ENCODE measurements at places on chromosomes 7 and 10.

- DNase-seq: no peak
- H3K27me3 ChIP-seq: no peaks in the 10 kb centered on the region
- H3K36me3 ChIP-seq: no peaks in the 10 kb centered on the region
- no peak overlapping the region for H3K27ac ChIP-seq
These were observed 252.7 kb upstream of the MBL2 start for GRCh38 chr10:53025172-53025711.

- peaks cover 48% of the 10 kb centered on the region for H3K27me3 ChIP-seq
- no peak overlapping the region for H3K4me3 ChIP-seq
- H3K4me1 ChIP-seq: peaks cover 2% of the 10 kb centered on the region
- H3K36me3 ChIP-seq: peaks cover 4% of the 10 kb centered on the region
These were observed 183.6 kb downstream of the TCF7L2 start for GRCh38 chr10:113133497-113134115.

GRCh38 chr7:90931986-90932916 lies 332.0 kb upstream of the FZD1 start:
- H3K27ac ChIP-seq: no peak overlapping the region
- H3K27me3 ChIP-seq: no peaks in the 10 kb centered on the region
- no peak overlapping the region for H3K4me3 ChIP-seq
- no peaks in the 10 kb centered on the region for H3K4me1 ChIP-seq
- DNase-seq: no peak

DNA sequence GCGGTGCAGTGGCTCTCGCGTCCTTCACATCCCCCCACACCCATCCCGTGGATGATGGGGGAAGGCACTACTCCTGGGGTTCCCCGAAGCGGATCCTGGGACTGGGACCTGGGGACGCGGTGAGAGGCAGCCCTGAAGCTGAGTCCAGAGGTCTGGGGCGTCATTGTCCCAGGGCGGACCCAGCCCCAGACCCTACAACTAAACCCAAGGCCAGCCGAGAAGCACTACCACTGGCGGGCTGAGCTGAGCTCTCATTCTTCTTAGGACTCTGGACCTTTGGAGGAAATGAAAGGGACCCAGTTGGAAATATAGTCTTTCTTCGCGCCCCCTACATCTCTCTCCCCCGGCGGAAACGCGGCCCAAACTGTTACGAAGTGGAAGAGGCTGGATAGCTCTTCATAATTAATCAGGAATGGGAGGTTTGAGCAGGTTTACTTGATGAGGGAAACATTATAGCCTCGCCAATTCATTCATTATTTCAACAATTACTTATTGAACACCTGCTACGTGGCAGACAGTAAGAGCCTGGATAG lies 389 bp upstream of the FBXL15 start:
- H3K4me3 ChIP-seq: peak overlapping the region; percentile 98
- no peak for DNase-seq
- peaks cover 27% of the 10 kb centered on the region for H3K27me3 ChIP-seq
- peak overlapping the region; percentile 60 for H3K27ac ChIP-seq
- H3K4me1 ChIP-seq: peaks cover 20% of the 10 kb centered on the region
- peaks cover 5% of the 10 kb centered on the region for H3K36me3 ChIP-seq

GRCh38 chr10:110546499-110547110 lies 20.9 kb upstream of the SMC3 start:
- H3K4me1 ChIP-seq: peaks cover 6% of the 10 kb centered on the region
- no peak overlapping the region for H3K4me3 ChIP-seq
- H3K36me3 ChIP-seq: no peaks in the 10 kb centered on the region
- H3K27ac ChIP-seq: peak overlapping the region; percentile 67

GRCh38 chr7:144407266-144407931 lies 3.9 kb upstream of the NOBOX start:
- no peak overlapping the region for H3K27ac ChIP-seq
- H3K36me3 ChIP-seq: no peaks in the 10 kb centered on the region
- H3K27me3 ChIP-seq: peaks cover 57% of the 10 kb centered on the region

DNA sequence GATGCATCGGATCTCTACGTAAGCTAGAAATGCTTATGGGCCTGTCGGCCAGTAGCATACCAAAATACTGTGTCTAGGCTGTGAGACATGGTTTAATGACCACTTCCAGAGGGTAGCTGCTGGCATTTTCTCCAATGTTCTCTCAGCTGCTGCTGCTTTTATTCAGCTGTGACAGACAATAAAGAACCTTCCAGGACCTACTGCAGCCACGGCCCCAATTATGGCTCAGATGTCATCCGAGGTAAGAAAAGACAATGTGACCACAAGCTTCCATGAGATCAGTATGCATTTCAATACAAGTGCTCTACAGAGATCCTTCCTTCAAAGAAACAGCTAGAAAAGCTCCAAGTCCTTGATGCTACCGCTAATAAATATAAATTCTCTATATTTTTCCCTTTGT lies 256.2 kb downstream of the SDHAF3 start:
- no peaks in the 10 kb centered on the region for H3K27me3 ChIP-seq
- no peak for DNase-seq
- no peaks in the 10 kb centered on the region for H3K4me1 ChIP-seq
- H3K36me3 ChIP-seq: no peaks in the 10 kb centered on the region

DNA sequence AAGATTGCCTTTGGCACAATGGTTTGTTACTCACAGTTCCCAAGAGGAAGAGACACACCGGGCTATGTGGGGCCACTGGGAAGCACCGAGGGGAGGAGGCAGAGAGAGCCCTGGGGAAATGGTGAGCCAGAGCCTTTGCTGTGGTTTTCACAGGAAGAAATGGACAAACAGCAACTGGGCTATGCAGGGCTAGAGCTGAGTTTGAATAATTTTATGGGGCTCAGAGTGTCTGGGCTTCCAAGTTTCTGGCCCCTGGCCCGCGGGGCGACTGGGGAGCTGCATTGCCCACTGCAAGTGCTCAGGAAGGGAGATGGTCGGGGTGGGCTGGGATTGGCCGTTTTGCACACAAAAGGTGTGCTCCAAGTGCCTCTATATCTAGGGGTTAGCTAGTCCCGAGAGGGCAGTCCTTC lies 92.6 kb downstream of the CHST15 start:
- no peaks in the 10 kb centered on the region for H3K36me3 ChIP-seq
- H3K4me3 ChIP-seq: no peak overlapping the region
- no peak for DNase-seq
- peaks cover 30% of the 10 kb centered on the region for H3K27me3 ChIP-seq
- H3K27ac ChIP-seq: no peak overlapping the region

DNA sequence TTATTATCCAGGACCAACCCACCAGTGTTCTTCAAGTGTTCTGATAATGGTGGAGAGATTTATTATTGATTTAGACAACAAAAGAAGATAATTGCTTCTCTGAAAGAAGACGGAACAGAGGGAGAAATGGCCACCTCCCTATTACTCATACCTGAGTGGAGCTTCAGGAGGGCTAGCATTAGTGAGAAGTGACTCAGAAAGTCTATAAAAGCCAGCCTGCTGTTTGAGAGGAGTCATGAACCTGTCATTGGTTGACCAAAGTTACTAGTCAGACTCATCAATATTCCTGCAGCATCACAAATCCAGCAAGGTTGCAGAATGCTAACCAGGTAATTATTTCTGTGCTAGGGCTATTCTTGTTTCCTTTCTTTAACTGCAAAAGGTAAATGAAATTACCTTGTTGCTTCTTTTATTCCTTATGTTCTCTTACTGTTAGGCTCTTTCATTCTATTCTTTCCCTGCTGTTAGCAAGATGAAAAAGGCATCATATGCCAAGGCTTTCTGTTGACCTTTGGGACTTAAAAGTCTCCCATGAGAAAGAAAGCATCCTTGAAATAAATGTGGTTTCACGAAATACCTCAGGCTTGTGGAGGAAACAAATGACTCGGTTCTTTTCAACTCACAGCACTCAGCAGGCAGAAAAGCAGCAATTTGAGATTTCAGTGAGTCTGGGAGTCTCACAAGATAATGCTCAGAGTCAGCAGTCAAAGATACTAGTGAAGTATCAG lies 256.4 kb upstream of the PHYHIPL start:
- DNase-seq: no peak
- no peak overlapping the region for H3K4me3 ChIP-seq
- no peak overlapping the region for H3K27ac ChIP-seq
- no peaks in the 10 kb centered on the region for H3K36me3 ChIP-seq
- H3K27me3 ChIP-seq: peaks cover 12% of the 10 kb centered on the region
- H3K4me1 ChIP-seq: no peaks in the 10 kb centered on the region

DNA sequence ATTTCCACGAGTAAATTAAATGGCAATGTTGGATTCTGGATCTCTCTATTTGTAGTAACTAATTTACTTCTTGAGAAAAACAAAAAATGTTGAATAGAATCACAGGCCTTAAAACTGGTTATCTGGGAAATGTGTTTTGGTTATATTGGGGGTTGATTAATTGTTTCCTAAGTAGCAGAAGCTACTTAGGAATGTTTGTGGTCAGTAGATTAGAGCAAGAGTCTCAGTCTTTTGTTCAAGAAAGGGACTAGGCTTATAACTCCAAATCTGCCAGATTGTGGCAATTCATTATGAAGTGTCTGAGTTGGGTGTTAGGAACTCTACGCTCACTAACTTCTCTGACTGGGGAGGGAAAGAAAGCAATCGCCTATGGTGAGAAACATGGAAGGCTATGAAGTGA lies 244.3 kb upstream of the PHYHIPL start:
- H3K27me3 ChIP-seq: peaks cover 8% of the 10 kb centered on the region
- no peak overlapping the region for H3K27ac ChIP-seq
- H3K36me3 ChIP-seq: no peaks in the 10 kb centered on the region
- H3K4me1 ChIP-seq: no peaks in the 10 kb centered on the region
- no peak overlapping the region for H3K4me3 ChIP-seq

DNA sequence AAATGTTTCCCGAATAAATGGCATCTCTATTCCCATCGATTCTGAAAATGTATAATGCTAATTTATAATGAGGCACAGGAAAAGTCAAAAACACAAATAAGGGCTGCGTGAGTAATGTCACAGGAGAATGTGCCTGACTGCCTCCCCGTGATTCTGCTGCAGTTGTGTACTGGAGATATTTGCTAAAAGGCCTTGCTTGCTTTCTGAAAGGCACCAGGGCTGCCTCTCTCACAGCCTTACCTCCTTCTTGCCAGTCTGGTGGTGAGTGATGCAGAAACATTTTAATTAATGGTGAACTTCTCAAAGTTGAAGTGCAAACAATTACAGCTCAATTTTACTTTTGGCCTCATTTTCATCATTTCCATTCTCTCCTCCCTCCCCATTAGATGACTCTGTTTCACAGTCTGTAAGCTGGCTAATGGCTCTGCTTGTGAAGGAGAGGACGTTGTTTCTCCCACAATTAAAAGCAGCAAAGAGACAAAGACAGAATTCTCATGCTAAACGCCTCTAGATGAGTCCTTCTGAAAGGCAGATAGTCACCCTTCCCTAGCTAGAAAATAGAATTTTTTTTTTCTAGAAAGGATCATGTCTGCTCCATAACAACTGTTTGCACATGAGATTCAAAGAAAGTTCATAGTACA lies 377.6 kb downstream of the MDFIC start:
- no peak for DNase-seq
- H3K27ac ChIP-seq: no peak overlapping the region
- no peaks in the 10 kb centered on the region for H3K36me3 ChIP-seq
- no peaks in the 10 kb centered on the region for H3K4me1 ChIP-seq

DNA sequence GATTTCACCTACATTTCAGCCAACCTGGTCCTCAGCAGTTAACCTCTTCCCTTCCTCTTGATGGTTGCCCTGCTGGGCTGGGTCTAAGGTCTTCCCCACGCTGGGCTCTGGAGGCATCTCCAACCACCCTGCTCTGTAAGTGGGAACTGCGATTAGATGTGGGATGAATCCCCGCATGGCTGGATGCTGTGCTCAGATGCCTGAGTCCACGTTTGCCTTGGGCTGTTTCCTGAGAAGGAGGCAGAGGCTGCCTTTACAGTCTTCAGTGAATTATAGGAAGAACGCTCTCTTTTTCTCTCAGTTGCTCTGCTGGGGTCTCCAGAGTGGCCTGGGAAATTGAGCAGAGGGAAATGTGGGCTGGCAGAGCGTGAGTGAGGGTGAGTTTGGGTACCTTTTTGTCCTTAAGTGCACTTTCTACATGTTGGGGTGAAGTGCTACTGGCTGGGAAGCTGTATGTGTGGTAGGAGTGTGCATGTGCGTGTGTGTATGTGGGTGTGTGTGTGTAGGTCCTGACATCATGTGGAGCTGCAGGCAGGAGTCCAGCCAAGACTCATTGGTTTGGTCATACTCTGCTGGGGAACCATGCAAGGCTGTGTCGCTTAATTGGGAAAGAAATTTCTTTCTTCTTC lies 1.5 kb downstream of the GIMAP8 start:
- H3K4me3 ChIP-seq: peak overlapping the region; percentile 100
- H3K4me1 ChIP-seq: peaks cover 52% of the 10 kb centered on the region
- no peaks in the 10 kb centered on the region for H3K27me3 ChIP-seq
- peak overlapping the region; percentile 100 for H3K27ac ChIP-seq
- peaks cover 13% of the 10 kb centered on the region for H3K36me3 ChIP-seq

DNA sequence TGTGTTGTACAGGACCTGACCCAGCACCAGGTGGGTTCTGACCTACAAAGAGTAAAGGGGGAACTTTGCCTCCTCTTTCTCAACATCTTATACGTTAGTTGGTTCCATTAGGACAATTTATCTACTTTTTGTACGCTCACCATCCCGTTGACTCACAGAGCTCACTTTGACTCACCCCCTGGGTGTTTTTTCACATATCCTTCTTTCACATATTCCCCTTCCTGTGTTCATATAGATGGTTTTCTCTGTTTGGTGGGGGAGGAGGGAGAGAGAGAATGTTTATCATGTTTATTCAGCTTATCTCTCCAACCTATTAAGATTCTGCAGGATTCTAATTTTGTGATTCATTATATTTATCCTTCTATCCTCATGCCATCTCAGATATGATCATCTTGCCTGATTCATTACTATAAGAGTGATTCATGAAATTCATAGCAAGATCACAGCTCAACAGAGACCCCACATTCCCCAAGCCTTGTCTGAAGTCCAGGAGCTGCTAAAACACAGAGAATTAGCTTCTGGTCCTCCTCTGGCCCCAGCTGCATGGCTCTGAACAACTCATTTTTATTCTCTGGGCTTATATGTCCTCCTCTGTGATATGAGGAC lies 37.2 kb downstream of the PRSS2 start:
- DNase-seq: no peak
- H3K36me3 ChIP-seq: peaks cover 5% of the 10 kb centered on the region
- peaks cover 91% of the 10 kb centered on the region for H3K4me1 ChIP-seq
- peak overlapping the region; percentile 100 for H3K27ac ChIP-seq
- H3K4me3 ChIP-seq: peak overlapping the region; percentile 91
- H3K27me3 ChIP-seq: no peaks in the 10 kb centered on the region

GRCh38 chr7:24946467-24946866 lies 33.5 kb downstream of the OSBPL3 start:
- DNase-seq: no peak
- peaks cover 2% of the 10 kb centered on the region for H3K36me3 ChIP-seq
- H3K27me3 ChIP-seq: no peaks in the 10 kb centered on the region
- no peak overlapping the region for H3K27ac ChIP-seq

GRCh38 chr7:107045195-107045960 lies 873 bp downstream of the PRKAR2B start:
- H3K4me3 ChIP-seq: peak overlapping the region; percentile 97
- peaks cover 8% of the 10 kb centered on the region for H3K4me1 ChIP-seq
- no peak for DNase-seq
- peaks cover 42% of the 10 kb centered on the region for H3K27me3 ChIP-seq
- H3K36me3 ChIP-seq: peaks cover 9% of the 10 kb centered on the region
